Ovary (tissue), 10 donors: ENCODE measurements at places on chromosomes 12 and 14. TPM values are rescaled to one million over a fixed set of nuclear protein-coding genes. Genes with fewer than 3 reads are reported as not detected.

PPFIBP1 gene
- 105 TPM for total RNA-seq

GRCh38 chr12:108691998-108692808, 39.1 kb downstream of the CORO1C start:
- H3K4me1 ChIP-seq = peaks cover 24% of the 10 kb centered on the region
- no peak overlapping the region for H3K4me3 ChIP-seq
- peak overlapping the region; percentile 79 for H3K27ac ChIP-seq
- no peak for DNase-seq
- no peaks in the 10 kb centered on the region for H3K36me3 ChIP-seq
- H3K27me3 ChIP-seq = no peaks in the 10 kb centered on the region

GRCh38 chr14:92466059-92466458, 47.5 kb upstream of the RIN3 start:
- no peaks in the 10 kb centered on the region for H3K27me3 ChIP-seq
- H3K4me1 ChIP-seq = no peaks in the 10 kb centered on the region
- H3K27ac ChIP-seq = no peak overlapping the region
- no peak for DNase-seq
- no peak overlapping the region for H3K4me3 ChIP-seq
- no peaks in the 10 kb centered on the region for H3K36me3 ChIP-seq

- no peaks in the 10 kb centered on the region for H3K4me1 ChIP-seq
- H3K27ac ChIP-seq = no peak overlapping the region
- H3K27me3 ChIP-seq = no peaks in the 10 kb centered on the region
- H3K4me3 ChIP-seq = no peak overlapping the region
- no peaks in the 10 kb centered on the region for H3K36me3 ChIP-seq
- DNase-seq = no peak
Measured at GRCh38 chr12:3432176-3432742, 58.7 kb upstream of the PRMT8 start.

DNA sequence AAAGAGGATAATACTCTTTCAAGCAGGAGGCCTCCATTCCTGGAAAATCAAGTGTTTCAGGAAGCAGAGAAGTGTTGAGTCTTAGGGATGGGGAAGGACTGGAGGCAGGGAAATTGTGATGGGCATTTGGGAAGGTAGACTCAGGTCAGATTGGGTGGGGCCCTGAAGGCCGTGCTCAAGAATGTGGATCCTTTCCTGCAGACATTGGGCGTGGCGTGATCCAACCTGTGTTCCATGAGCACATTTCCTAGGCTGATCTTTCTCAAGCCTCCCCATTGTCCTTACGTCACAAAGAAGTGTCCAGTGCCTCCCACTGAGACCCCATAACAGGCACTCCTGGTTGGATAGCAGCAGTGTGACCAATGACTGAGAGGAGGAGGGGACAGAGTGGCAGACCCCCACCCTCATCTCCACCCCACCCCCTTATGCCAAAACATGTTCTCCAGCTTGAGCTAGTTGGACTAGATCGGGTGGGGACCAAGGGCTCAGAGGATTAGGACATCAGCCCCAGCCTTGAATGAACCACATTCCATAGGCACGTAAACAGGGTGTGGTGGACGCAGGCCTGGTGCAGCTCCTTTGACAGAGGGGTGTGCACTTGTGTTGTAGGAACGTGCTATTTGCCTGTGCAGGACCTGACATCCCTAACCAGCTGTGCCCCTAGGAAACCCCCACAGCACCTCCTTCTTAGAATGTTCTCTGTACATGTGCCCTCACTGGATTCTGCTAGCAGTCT, 76.8 kb downstream of the TTC9 start:
- H3K27me3 ChIP-seq = no peaks in the 10 kb centered on the region
- no peak for DNase-seq
- H3K36me3 ChIP-seq = no peaks in the 10 kb centered on the region
- H3K27ac ChIP-seq = no peak overlapping the region
- no peaks in the 10 kb centered on the region for H3K4me1 ChIP-seq

- H3K27me3 ChIP-seq = no peaks in the 10 kb centered on the region
- H3K36me3 ChIP-seq = no peaks in the 10 kb centered on the region
- no peak overlapping the region for H3K27ac ChIP-seq
- H3K4me3 ChIP-seq = no peak overlapping the region
- DNase-seq = no peak
- H3K4me1 ChIP-seq = no peaks in the 10 kb centered on the region
Measured at GRCh38 chr14:72164420-72165228, 232.4 kb downstream of the RGS6 start.

OAS2 gene
- total RNA-seq = 2.9 TPM

DNA sequence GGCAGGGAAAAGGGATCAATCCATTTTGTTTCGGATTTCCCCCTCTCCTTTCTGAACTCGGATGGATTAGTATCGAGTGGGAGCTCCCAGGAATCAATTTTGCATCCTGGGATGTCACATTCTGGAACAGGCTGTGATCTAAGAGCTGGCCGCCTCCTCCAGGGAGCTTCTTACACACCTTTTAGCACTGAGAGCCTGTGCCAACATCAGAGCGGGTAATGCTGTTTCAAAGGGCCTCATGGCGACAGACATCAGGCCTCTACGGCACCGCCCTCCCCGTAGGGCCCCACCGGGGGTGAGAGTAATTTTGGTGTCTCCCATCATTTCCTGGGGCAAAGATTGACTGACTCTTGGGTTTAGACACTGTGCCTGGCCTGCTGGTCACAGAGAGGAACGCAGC, 2.7 kb downstream of the GALNT9 start:
- no peak overlapping the region for H3K27ac ChIP-seq
- H3K36me3 ChIP-seq = no peaks in the 10 kb centered on the region
- H3K27me3 ChIP-seq = no peaks in the 10 kb centered on the region

CD4 gene
- total RNA-seq = 12.3 TPM

DNA sequence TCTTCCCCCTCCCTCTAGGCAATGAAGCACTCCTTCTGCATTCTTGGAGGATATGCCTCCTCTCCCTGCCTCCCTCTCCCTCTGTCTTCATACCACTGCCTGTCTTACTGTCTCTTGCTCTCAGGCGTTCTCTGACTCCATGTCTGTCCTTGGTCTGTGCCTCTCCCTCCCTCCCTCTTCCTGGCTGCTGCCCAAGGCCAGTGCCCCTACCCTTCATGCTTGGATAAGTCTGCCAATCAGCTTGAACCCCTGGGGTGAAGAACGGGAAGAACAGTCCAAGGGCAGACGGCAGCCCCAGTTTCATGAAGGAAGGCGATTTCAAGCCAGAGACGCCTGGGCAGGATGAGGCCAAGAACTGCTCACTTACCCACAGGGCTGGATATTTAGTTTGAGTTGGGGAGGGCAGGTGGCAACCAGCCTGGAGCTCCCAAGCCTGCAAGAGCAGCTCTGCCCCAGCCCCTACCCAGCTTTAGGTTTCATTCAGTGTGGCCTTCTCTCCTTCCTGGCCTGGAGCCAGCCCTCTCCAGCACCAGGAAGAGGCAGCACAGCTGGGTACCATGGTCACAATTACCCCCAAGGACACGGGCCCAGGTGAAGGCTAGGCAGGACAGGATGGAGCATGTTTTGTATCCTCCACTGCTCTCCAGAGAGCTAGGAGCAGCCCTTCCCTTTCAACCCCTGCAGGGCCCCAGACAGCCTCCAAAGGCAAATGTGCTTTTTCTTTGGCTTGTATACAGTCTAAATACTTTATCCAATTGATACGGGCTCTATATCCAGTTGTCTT, 35.8 kb upstream of the LTBP2 start:
- no peaks in the 10 kb centered on the region for H3K36me3 ChIP-seq
- H3K27me3 ChIP-seq = no peaks in the 10 kb centered on the region
- no peak overlapping the region for H3K4me3 ChIP-seq
- peak overlapping the region; percentile 41 for H3K27ac ChIP-seq

ERH gene
- 158 TPM for total RNA-seq

MUCL1 gene
- total RNA-seq = 0.81 TPM

DNA sequence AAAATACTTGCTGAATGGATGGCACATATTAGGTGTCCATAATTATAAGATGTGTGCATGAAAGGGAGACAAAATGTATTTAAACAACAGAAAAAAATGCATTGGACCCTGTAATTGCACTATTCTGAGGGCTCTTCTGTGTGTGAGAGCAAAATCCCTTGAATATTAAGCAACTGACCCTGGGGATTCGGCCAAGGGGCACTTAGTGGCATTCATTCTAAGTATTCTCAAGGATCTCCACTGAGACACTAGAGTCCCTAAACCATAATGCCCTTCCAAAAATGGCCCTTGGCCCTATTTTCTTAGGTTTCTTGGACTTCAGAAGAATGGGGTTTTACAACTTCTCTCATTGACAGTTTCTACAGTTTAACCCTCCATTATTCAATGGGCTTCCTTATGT, 388.6 kb downstream of the GLT1D1 start:
- H3K36me3 ChIP-seq = no peaks in the 10 kb centered on the region
- DNase-seq = no peak
- no peak overlapping the region for H3K4me3 ChIP-seq

GMFB gene
- total RNA-seq = 29.4 TPM

GRCh38 chr12:108182096-108182495, 53.0 kb downstream of the WSCD2 start:
- no peak overlapping the region for H3K27ac ChIP-seq
- no peaks in the 10 kb centered on the region for H3K27me3 ChIP-seq
- H3K36me3 ChIP-seq = no peaks in the 10 kb centered on the region
- DNase-seq = no peak

- no peaks in the 10 kb centered on the region for H3K4me1 ChIP-seq
- H3K27me3 ChIP-seq = no peaks in the 10 kb centered on the region
- no peaks in the 10 kb centered on the region for H3K36me3 ChIP-seq
- no peak overlapping the region for H3K27ac ChIP-seq
- DNase-seq = peak; percentile 46
Measured at GRCh38 chr14:103854822-103855733, 7.7 kb upstream of the PPP1R13B start.

GRCh38 chr14:99603471-99604277, at the start of gene CCDC85C:
CCDC85C (minus strand) TSS chr14:99604207; CDS start chr14:99603959, 248 bp downstream.
- no peaks in the 10 kb centered on the region for H3K36me3 ChIP-seq
- H3K4me3 ChIP-seq = peak within 1 kb of the TSS; percentile 80
- H3K27ac ChIP-seq = peak within 1 kb of the TSS; percentile 77
- DNase-seq = peak; percentile 45

DNA sequence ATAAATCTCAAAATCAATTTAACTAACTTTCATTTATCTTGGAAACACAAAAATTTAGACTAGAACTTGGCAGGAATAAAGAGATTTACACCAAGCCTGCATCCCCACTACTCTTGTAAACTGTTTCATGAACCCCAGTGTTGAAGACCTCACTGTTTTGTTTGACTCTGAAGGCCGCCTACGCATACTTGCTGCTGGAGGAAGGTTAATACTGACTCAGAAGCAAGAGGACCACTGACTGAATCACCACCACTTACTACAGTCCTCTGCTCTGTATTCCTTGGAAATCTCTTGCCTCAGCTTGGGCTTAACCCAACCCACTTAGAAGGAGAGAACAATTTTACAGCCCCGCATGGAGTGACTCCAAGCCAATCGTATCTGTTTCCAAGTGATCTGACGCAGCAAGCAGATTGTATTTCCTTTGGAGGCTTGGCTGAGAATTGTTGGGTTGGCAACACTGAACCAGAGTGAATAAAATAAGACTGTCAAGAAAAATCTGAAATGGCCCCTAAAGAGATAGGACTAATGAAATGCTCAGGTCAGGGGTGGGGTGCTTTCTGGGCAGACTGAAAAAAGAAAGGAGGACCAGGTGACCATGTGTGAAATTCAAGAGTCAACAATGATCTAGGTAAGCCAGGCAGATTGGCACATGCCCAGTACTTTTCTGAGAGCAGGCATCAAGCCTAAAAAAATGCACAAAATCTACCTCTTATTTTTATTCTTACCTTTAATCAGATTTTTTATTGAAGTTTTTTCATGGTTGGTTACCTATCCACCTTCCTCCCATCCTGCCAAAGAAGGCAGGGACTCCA, 248.6 kb downstream of the ZFP36L1 start:
- DNase-seq = peak; percentile 77
- no peaks in the 10 kb centered on the region for H3K36me3 ChIP-seq
- H3K27me3 ChIP-seq = no peaks in the 10 kb centered on the region
- H3K4me3 ChIP-seq = no peak overlapping the region

- no peak overlapping the region for H3K27ac ChIP-seq
- H3K4me3 ChIP-seq = no peak overlapping the region
- no peaks in the 10 kb centered on the region for H3K4me1 ChIP-seq
- no peaks in the 10 kb centered on the region for H3K27me3 ChIP-seq
- peak; percentile 71 for DNase-seq
Measured at GRCh38 chr12:2944401-2945047, 14.7 kb upstream of the TEAD4 start.

FIGNL2 gene
- 0.41 TPM for total RNA-seq

DNA sequence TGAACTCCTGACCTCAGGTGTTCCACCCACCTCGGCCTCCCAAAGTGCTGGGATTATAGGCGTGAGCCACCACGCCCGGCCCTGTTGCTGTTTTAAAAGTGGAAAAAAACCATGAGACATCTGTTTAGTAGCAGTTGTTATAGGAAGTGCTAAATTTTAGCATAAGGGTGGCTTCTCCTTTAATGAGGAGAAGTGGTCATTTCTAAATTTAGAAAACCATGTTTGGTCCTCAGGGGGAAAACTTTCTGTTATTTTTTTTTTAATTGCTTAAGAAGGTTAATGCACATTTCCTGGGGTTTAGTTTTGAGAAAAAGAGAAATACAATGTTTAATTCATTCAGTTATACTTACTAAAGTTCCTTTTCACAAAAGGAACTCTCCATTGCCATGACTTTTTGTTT, 102.1 kb downstream of the MYRFL start:
- H3K27ac ChIP-seq = no peak overlapping the region
- H3K4me1 ChIP-seq = no peaks in the 10 kb centered on the region
- H3K36me3 ChIP-seq = no peaks in the 10 kb centered on the region
- H3K4me3 ChIP-seq = no peak overlapping the region
- DNase-seq = no peak

- H3K4me3 ChIP-seq = no peak overlapping the region
- no peaks in the 10 kb centered on the region for H3K4me1 ChIP-seq
- DNase-seq = no peak
- H3K36me3 ChIP-seq = no peaks in the 10 kb centered on the region
- H3K27me3 ChIP-seq = no peaks in the 10 kb centered on the region
- no peak overlapping the region for H3K27ac ChIP-seq
Measured at GRCh38 chr14:74963178-74963704, 7.8 kb upstream of the PGF start.

GRCh38 chr12:131698286-131698685, 12.6 kb upstream of the SFSWAP start:
- H3K36me3 ChIP-seq = no peaks in the 10 kb centered on the region
- no peak for DNase-seq
- no peaks in the 10 kb centered on the region for H3K4me1 ChIP-seq
- no peaks in the 10 kb centered on the region for H3K27me3 ChIP-seq
- H3K27ac ChIP-seq = no peak overlapping the region

DNA sequence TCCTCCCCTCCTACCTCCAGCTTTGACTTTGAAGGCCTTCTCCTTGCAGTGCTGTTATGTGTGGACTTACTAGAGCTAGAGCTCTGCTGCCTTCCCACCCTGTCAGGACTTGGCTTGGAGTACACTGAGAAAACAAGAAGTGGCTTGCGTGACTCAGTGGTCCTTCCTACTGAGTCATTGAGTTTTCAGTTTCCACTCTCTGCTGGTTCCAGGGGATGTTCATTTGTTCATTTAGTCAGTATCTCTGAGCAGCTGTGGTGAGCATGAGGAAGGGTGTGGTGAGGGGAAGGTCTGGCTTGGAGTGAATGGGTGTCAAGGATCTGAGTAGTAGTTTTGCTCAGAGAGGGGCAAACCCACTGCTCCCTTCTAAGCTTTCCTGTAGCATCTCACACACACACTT, 17.2 kb upstream of the ELK3 start:
- H3K4me1 ChIP-seq = no peaks in the 10 kb centered on the region
- H3K27me3 ChIP-seq = no peaks in the 10 kb centered on the region
- H3K4me3 ChIP-seq = no peak overlapping the region
- H3K27ac ChIP-seq = no peak overlapping the region
- no peaks in the 10 kb centered on the region for H3K36me3 ChIP-seq
- no peak for DNase-seq
